Muscle of arm (tissue), 14 donors: ENCODE measurements at places on chromosomes 13 and 19. TPM values are rescaled to one million over a fixed set of nuclear protein-coding genes. Genes with fewer than 3 reads are reported as not detected.
A peak's percentile ranks its signal among the peaks of the same experiment; 100 is the strongest.

ZNF266 gene
- not detected for polyA plus RNA-seq

DNA sequence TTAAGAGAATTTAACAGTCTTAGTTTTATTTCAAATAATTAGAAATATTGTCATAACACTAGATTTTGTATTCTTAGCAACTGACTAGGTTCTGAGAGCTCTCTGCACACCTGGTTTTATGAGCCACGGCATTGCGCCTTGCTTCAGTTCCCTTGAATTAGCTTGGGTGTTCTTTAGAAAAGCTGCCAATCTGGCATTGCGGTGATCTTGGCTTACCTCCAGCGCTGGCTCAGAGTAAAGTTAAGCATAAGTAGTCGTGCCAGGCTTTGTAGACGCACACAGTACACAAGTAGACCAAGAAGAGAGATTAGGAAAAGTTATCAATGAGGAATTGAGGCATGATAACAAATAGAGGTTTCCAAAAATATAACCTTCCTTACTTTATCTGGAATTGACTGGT is 45.7 kb downstream of the TPP2 start:
- DNase-seq: no peak

DNA sequence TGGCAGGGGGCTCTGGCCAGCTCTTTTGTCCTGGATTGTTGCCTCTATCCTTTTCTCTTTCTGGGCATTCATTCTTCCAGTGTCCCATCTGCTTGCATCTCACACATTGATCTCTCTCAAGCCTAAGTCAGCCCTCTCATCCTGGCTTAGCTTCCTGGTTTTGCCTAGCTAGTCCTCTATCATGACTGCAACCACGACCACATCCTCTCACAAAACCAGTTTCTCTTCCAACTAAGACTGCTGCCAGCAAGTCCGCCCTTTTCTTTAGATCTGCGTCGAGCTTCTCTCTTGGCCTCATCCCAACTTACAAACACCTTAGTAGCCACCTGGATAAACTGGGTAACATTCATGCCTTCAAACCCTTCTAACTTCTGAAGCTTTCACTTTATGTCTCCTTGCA is 212.2 kb upstream of the HTR2A start:
- DNase-seq: no peak

FFAR3 gene
- not detected for polyA plus RNA-seq

- no peak for DNase-seq
These were observed 65.1 kb downstream of the SPACA7 start for GRCh38 chr13:112441226-112441625.

- DNase-seq: no peak
These were observed 574 bp downstream of the SH3GL1 start for GRCh38 chr19:4399812-4400134.

GRCh38 chr13:94515374-94515773 is 35.9 kb upstream of the DCT start:
- no peak for DNase-seq

KLK14 gene
- polyA plus RNA-seq: 0.38 TPM

- DNase-seq: no peak
These were observed 105.7 kb upstream of the KL start for GRCh38 chr13:32910530-32910929.

- DNase-seq: no peak
These were observed 333.1 kb downstream of the GPC6 start for GRCh38 chr13:93559718-93560117.

GRCh38 chr13:21124852-21125251 is 51.5 kb downstream of the SKA3 start:
- DNase-seq: no peak

DNA sequence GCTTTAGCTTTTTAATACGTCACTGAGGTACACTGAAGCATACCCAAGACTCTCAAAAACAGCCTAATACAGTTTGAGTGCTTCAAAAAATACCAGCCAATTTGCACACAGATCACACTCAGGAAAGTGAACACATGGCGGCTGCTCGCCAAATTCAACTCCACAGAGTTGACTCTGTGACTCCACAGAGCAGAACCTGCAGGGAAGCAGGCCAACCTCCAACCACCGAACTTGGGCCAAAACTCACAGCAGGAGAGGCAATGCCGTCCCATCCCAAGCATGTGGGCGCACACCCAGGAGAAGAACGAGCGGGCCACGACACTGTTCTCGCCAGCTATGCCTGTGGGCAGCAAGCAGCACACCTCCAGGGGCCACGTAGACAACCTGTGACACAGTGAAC is 21.1 kb downstream of the ELL start:
- DNase-seq: no peak

- DNase-seq: no peak
These were observed 158.0 kb downstream of the KCTD15 start for GRCh38 chr19:33954686-33955085.

- DNase-seq: no peak
These were observed 13.1 kb downstream of the CCDC97 start for GRCh38 chr19:41323023-41323422.

DNA sequence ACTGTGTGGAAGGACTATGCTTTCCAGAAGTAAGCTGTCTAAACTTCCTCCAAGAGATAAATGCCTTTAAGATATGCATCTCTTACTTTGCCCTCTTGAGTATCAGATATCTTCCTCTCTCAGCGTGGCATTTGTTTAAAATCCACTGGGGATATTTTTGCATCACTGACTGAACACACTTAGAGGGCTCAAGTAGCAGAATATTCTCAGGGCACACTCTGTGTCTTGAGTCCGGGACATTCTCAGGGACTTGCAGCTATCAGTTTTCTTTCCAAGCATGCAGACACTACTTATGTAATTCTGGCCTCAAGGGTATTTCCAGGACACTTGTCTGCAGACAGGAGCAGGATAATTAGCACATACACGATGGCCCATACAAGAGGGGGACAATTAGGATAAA is 84.7 kb downstream of the ERCC5 start:
- DNase-seq: no peak

DNA sequence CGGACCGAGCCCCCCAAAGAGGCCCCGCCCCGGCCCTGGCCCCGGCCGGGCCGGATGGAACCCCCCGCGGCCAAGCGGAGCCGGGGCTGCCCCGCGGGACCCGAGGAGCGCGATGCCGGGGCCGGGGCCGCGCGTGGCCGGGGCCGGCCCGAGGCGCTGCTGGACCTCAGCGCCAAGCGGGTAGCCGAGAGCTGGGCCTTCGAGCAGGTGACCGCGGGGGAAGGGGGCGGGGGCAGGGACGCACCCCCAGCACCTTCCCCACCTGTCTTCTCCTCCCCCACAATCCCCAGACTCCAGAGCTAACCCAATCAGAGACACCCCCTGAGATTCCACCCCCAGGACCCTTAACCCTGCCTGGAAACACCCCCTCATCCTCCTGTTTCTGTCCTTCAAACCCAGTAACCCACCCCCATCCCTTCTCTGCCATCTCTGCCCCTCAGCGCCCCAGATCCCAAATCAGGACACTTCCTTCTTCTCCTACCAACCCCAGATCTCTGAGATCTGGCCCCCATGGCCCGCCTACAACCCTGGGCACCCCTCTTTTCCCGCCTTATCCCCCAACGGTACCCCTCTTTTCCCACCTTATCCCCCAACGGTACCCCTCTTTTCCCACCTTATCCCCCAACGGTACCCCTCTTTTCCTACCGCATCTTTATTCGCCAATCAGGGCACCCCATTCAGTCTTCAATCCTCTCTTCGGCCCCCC is 505 bp downstream of the ZSWIM4 start:
- DNase-seq: no peak

ZNF562 gene
- polyA plus RNA-seq: 24.0 TPM

DNA sequence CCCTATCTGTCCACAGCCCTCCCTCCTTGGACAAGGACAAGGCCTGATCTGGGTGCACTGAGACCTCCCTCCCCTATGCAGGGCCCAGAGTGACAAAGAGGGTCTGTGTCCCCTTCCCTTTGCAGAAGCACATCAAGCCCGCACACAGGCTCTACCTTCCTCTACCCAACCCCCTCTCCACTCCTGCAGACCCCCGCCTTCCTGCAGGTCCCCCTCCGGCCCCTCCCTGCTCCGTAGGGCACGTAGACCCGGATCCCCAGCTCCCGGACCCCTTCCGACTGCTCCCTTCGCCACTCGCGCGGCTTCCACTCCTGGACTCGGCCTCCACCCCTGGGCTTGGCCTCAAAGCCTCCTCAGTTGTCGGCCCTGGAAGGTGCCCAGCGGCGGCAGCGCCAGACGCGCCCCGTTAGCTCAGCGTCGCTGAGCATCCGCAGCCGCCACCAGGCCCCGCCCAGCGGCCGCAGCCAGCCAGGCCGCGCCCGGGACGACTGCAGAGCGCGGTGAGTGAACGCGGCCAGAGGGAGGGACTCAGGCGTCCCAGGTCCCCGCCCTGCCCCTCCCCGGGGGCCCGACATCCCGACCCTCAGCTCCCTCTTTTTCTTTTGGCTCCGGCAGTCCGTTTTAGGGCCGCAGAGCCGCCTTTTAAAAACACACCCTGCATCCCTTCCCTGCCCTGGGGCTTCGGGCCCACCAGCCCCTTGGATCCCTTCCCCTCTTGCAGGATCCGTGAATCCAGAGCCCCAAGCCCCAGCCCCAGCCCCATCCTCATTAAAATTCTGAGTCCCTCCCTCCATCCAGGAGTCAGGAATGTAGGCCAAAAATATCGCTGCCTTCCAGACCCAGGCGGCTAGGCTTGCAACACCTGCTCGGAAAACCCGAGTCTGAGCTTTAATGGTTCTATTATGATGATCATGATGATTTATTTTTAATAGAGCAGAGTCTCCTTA is 1.5 kb upstream of the MYADM start:
- DNase-seq: peak; percentile 82

- DNase-seq: no peak
These were observed 6.6 kb downstream of the SIRT2 start for GRCh38 chr19:38892841-38893240.

SYCN gene
- polyA plus RNA-seq: not detected

GRCh38 chr19:42284066-42284501 is 15.0 kb downstream of the CIC start:
- DNase-seq: no peak
